ENCODE measurements at places on chromosomes 11 and 22. TPM values are rescaled to one million over a fixed set of nuclear protein-coding genes. Genes with fewer than 3 reads are reported as not detected.

DNA sequence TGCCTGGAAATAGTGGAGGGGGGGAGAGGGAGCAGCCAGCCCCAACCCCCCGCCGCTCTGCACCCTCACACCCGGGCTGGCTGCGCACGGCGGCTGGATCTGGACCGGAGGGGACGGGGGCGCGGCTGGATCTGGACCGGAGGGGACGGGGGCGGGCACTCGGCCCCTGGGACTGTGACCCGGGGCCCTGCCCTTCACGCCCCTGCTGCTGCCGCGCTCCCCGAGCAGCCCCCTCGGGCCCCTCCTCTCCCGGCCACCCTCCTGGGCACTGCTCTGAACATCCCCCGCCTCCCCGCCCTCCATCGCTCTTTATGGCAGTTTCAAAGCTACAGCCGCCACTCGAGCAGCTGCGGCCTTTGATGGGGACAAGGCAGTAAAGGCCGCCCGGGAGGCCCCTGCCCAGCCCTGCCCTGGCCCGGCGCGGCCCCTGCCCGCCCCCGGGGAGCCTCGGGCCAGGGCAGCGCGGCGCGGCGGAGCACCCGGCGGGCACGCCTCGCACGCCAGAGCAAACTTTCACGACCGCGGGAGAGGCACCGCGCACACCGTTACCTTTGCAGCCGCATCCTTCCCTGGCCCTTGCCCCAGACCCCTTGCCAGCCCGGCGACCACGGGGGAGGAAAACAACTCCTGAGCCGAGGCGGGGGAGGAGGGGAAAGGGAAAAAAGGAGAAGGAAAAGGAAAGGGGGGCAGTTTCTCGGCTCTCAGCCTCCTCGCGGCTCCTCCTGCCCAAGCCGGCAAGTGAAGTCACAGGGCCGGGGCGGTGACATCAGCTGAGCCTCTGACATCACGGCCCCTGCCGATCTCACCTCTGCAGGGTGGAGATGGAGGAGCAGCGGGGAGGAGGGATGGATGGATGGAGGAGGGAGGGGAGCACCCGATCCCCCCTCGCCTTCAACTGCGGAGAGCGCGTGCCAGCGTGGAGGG, 13.1 kb upstream of the TCF20 start:
- DNase-seq: no peak

GRCh38 chr22:32862083-32862482, 60.6 kb downstream of the TIMP3 start:
- DNase-seq: no peak

DNA sequence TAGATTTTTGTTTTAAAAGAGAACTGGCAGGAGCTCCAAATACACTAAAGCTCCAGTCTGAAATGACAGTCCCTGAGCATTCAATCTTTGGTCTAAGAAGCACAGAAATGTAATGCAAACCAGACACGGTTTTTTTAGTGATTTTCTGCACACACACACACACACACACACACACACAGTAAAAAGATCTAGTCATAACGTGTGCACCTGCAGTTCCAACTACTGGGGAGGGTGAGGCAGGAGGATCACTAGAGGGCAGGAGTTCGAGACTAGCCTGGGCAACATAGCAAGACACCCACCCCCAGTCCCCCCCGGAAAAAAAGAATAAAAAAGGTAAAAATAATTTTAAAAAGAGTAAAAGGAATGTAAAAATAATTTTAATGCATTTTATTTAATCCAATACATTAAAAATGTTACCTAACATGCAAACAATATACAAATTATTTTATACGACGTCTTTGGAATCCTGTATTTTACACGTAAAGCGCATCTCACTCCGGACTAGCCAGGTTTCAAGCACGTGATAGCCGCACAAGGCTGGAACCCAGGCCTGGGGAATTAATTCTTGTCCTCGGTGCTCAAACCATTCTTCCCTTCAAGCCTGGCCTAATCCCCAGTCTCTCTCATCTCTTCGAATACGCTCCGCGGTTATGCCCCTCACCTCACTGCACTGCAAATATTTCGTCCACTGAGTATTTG, 762 bp upstream of the TBC1D22A start:
- DNase-seq: no peak

DNA sequence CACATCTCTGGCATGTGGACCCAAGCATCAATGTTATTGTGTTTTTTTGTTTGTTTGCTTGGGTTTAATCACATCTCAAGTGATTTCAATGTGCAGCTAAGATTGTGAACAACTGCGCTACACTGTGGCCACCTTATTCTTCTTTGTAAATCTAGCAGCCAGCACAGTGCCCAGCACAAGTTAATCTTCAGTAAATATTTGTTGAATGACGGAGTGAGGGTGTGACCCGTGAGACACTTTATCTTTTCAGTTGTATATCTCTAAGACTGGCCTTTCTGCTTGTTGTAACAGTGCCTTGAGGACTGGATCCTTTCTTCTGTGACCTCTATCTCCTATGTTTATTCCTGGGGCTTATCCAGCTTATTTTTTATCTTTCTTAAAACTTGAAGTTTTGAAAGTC, 21.4 kb upstream of the AMOTL1 start:
- DNase-seq: no peak

GRCh38 chr22:28179392-28179791, 260.3 kb upstream of the PITPNB start:
- DNase-seq: no peak

Gene CASP5
- not detected for total RNA-seq

Gene IZUMO1R
- not detected for total RNA-seq
